Natural killer cell treated with Interleukin-12 subunit alpha and Interleukin-12 subunit beta and Interleukin-15 and Interleukin-18, amount 100 ng/mL, for 72 hours (primary cell): ENCODE measurements at places on chromosomes 6 and 20. TPM values are rescaled to one million over a fixed set of nuclear protein-coding genes. Genes with fewer than 3 reads are reported as not detected.
A peak's percentile ranks its signal among the peaks of the same experiment; 100 is the strongest.

Gene AMD1
- 52.5 TPM for total RNA-seq

DNA sequence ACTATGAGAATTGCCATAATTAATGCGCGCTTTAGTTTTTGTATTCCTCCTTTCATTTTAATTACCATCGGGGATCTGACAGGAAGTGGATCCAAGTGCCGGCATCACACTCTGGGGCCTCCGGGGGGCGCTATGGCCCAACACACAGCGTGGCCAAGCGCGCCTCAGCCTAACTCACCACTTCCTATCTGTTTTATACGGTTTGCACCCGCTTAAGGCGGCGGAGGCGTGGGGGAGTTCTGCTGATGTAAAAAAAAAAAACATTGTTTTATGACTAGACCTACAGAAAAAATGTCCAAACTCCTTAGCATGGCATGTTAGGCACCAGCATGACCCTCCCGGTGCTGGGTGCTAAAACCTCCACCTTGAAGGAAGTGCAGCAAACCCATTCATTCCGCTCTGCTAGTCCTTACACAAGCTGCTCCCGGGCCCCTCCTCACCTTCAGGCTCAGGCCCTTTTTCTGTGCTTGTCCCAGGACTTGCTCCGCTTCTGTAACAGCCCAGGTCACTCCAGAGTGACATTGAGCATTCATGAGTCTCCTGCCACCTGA lies 4.5 kb upstream of the EBF4 start:
- peak; percentile 89 for DNase-seq

DNA sequence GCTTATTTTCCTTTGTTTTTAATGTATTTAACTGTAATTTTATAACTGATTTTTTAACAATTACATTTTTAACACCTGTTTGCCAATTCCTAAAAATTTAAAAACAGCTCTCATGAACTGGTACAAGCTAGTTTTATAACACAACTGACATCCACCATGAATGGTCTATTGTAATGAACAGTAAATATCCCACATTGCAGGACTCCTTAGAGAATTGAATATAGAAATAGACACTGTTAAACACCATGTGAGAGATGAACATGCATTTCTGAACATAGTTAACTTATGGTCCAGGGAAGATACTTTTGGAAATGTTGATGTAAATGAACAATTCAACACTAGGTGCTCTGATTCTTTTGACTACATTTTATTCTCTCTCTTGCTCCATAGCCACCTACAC lies 195.1 kb upstream of the GMDS start:
- DNase-seq = no peak

GRCh38 chr20:9235518-9235917 lies 166.6 kb downstream of the PLCB4 start:
- DNase-seq = no peak

DNA sequence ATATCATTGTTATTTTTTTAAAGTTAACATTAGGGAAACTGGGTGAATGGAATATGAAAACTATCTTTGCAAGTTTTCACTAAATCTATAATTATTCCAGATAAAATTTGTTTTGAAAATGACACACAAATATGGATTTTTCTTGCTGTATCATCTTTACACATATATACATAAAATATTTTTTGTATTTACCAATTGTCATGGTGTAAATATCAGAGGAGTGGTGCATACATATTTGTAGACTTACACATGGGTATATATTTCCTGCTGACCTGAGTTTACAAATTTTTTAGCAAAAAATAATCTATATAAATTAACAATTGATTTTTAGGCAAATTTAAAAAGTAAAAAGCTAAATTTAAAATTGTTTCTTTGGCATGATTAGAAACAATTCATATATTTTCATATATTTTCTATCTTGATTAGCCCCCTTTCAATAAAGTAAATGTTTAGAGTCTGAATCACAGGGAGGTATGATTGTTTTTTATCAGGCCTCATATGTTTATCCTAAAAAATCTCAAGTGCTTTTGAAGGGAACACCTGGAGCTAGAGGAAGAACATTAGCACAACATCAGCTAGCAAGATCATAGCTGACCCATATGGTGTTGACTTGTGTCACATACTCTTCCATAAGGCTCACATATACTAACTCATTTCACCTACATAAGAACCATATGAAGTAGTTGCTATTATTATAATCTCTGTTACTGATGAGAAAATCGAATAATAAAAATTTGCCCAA lies 671.8 kb upstream of the GJE1 start:
- DNase-seq = no peak

- DNase-seq = no peak
These were observed 310.8 kb downstream of the BMP7 start for GRCh38 chr20:56955680-56956079.

Gene PNPLA1
- not detected for total RNA-seq

Gene CAP2
- total RNA-seq = not detected

- no peak for DNase-seq
These were observed 20.8 kb upstream of the SNRPB2 start for GRCh38 chr20:16709017-16709416.

DNA sequence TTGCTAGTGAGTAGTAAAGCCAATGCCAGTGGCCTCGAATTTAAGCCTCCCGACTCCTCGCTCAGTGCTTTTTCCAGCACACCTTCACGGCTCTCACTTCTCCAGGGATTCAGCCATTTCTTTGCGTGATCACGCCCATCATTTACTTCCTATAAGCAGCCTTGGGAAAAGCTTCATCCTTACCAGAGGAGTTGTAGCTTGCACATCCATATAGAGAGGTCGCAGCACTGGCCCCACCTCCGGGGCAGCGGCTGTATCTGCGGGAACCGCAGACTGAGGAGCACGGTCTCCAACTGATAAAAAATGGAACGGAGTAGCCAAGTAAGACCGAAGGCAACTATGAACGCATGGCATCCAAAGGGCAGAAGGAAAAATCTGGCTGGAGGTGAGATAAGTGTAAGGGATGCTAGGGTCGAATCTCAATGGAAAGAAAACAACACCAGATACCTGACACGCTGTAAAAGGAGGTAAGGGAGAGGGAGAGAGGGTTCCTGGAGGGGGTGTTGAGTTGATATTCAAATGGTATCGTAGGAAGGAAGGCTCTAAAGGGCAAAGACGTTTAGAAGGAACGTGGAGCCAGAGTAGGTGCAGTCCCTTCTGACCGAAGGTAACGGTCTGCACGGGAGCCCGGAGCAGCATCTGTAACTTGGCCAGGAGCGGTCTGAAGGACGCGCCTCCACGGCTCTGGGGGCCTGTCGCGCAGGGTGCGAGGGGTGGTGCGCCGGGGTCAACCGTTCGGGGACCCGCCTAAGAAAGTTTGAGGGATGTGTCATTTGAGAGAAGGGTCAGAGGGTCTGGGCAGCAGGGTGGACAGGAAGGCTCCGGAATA lies 640 bp downstream of the NFS1 start:
- DNase-seq = no peak

- no peak for DNase-seq
These were observed 13.2 kb downstream of the SLCO4A1 start for GRCh38 chr20:62655282-62656196.

Gene LAMP5
- total RNA-seq = not detected

Gene RIMS1
- not detected for total RNA-seq

Gene CALHM6
- 9.6 TPM for total RNA-seq

- DNase-seq = no peak
These were observed 9.4 kb downstream of the CD40 start for GRCh38 chr20:46127396-46128010.

- DNase-seq = no peak
These were observed 69.5 kb downstream of the MAN1A1 start for GRCh38 chr6:119280080-119280479.

- DNase-seq = no peak
These were observed 60.4 kb downstream of the HMGCLL1 start for GRCh38 chr6:55518529-55519060.

Gene FRK
- total RNA-seq = not detected

DNA sequence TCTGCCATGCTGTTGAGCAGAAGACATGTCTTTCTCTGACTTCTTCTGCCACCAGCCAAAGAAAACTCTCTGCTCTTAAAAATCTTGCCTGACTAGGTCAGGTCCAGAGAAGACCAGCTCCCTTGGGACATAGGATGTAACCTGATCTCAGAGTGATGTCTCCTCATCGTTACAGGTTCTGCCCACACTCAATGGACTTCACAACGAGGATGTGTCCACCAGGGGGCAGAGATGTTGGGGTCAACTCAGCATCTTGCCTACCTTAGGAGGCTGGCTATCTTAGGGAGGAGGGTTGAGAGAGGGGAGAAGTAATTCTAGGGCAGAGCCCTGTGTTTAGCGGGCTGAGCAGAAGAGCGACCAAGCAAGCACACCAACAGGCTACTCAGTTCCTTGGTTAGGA lies 207.6 kb upstream of the CDH4 start:
- DNase-seq = no peak

DNA sequence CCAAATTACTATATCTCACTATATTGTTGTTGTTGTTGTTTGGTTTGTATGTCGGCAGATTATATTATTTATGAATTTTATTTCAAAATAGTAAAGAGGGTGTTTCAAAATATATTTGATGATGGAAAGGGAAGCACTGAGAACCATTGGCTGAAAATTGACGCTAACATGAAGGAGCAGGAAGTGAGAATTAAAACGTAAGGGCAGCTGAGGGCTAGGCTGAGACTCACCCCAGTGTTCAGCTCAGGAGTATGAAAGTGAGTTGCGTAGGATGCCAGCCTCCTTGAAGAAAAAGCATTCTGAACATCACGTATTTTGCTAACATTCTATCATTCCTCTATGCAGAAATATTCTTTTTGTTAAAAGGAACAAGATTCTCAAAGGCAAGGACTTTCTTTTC lies 10.7 kb upstream of the IPCEF1 start:
- DNase-seq = no peak

Gene GJA1
- not detected for total RNA-seq

- DNase-seq = no peak
These were observed 3.1 kb upstream of the OSBPL2 start for GRCh38 chr20:62235001-62235776.

DNA sequence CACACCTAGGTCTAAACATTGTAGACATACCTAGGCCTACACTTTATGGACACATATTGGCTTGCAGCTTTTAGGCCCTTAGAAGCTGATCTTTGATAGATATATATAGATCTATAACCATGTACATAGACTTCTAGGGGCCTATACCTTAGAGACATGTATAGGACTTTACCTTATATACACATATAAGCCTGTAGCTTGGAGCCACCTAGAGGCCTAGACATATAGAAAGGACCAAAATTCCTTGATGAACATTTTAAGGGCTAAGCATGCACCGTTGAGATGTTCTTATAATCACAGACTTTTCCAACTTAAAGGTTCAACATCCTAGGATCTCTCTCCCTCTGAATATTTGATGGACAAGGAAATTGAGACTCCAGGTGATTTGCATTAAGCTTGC lies 371.7 kb upstream of the SASH1 start:
- DNase-seq = no peak

DNA sequence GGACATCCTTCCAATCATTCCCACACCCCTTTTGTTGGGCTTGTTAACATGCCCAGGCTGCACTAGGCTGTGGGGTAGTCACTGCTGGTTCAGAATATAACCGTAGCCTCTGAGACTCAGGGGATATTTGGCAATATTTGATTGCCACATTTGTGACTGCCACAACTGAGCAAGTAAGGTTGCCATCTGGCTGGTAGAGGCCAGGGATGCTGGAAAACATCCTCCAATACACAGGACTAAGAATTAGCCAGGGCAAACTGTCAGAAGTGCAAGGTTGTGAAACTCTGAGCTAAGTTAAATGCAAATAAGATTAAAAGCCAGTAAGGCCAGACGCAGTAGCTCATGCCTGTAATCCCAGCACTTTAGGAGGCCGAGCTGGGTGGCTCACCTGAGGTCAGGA lies 112.0 kb downstream of the ZMYND8 start:
- no peak for DNase-seq

- no peak for DNase-seq
These were observed 77.8 kb upstream of the SLC35B3 start for GRCh38 chr6:8513174-8513573.

DNA sequence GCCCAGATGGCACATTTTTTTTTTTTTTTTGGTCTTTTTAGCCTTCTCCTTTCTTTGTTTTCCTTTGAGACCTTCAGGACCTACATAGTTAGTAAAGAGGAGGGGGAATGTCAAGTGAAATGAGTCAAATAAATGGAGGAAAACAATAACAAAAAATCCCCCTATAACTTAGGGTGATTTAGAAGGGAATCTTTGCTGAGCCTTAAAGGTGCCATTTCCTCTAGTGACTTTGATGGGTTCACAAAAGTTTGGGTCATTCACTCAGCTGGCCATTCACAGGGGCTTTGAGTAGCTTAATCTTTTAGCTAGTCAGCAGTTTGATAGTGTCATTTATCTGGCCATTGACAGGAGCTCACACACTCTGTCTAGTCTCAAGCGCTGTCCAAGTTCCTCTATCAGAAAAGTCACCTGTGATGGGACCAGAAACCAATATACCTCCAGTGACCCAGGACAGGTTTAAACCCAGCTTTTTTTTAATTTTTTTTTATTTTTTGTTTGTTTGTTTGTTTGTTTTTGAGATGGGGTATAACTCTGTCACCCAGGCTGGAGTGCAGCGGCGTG lies 275.1 kb upstream of the PRDM1 start:
- no peak for DNase-seq

Gene LBP
- total RNA-seq = not detected

DNA sequence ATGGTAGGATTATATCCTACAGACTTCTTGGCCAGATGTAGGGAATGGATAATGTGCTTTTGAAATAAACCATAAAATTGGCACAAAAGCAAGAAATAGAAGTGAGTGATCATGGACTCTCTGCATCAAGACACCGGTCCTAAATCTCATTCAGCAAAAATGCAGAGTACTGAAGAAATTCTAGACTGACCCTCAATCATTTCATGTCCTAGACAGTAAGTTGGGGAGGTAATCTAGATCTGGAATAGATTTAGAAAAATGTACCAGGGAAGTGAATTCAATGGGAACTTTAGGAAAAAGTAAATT lies 69.7 kb upstream of the ADTRP start:
- DNase-seq = no peak

Gene CDSN
- not detected for total RNA-seq

DNA sequence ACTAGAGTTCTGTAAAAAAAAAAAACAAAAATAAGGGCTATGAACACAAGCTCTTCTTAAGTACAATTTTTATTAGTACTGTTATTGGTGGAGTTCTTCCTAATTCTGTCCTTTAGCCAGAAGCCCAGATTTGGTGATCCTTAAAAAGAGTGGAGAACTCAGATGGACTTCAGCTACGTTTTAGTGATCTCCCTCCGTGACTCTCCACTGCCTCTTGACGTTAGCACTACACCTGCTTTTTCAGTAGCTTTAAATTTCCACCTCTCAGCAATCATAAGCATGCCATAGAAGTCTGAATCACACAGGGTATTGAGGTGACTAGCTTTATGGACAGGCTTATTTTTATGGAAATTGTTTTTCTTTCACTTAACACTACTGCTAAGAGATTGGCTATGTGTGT lies 17.7 kb downstream of the DHX35 start:
- DNase-seq = no peak

GRCh38 chr6:1591243-1591642 lies 18.5 kb upstream of the FOXC1 start:
- no peak for DNase-seq

GRCh38 chr6:167704396-167704901 lies 122.3 kb upstream of the AFDN start:
- DNase-seq = no peak
